Activated T-helper 1 cell treated with anti-CD3 and anti-CD28 coated beads, Interleukin-2, amount 50 U/mL, for 16 hours (primary cell): ENCODE measurements at places on chromosomes 1 and 21.

DNA sequence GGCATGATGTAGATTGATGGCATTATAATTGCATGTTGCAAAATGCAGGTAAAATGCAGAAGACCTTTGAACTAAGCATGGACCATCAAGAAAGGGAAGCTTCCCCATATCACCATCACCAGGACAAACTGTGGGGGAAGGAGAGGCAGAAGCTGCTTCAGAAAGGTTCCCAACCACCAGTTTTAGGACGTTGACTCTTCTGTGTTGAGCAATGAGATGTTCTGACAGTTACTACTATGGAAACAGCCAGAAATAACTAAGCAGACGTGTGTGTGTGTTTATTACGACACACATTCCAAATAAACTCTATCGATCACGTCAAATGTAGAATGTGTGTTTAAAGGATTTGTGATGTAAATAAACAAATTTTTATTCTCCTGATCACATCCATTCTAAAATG is 110.2 kb upstream of the PLD5 start:
- DNase-seq: no peak

DNA sequence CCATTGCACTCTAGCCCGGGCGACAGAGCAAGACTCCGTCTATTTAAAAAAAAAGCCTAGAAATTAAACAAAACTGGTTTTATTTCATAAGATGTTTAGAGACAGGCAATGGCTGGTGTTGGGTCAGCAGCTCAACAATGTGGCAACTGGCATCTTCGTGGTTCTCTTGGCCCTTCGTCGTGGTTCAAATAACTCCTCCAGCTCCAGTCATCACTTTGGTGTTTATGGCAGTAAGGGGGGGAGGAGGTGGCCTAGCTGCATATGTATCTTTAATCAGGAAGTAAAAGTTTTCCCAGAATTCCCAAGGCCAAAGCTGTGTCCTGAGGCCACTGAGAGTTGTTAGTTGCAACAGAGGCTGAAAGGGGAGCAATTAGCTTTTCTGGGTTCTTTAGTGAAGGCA is 13.0 kb upstream of the LTN1 start:
- DNase-seq: no peak

DNA sequence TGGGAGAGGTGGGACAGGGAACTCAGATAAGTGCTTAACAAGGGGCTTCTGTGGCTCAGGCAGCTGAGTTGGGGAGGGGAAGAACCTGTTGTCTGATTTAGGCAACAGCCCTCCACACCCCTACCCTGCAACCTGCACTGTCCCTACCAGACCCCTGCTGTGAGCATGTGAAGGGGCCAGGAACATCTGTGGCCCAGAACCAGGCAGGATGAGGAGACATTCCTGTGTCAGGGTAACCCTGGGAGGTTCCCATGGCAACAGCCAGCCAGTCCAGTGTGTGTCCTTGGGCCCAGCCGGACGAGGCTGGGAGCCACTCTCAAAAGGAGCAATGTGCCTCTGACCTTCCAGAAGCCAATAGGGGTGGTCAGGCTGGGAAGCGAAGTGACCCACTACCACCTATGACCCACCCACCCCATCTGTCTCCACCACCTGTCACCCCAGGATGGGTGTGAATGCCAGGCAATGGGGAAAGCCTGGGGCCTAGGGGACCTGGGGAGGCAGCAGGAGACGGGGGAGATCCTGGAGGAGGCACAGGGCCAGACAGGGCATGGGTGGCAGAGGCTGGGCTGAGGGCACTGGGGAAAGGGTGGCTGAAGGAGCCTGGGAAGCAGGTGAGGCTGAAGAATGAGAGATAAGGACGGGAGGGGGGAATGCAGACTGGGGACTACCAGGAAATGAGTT is 5.0 kb upstream of the PMVK start:
- no peak for DNase-seq

GRCh38 chr21:29827236-29827635 is 112.6 kb downstream of the GRIK1 start:
- no peak for DNase-seq

GRCh38 chr1:242184955-242185354 is 186.1 kb upstream of the MAP1LC3C start:
- no peak for DNase-seq

DNA sequence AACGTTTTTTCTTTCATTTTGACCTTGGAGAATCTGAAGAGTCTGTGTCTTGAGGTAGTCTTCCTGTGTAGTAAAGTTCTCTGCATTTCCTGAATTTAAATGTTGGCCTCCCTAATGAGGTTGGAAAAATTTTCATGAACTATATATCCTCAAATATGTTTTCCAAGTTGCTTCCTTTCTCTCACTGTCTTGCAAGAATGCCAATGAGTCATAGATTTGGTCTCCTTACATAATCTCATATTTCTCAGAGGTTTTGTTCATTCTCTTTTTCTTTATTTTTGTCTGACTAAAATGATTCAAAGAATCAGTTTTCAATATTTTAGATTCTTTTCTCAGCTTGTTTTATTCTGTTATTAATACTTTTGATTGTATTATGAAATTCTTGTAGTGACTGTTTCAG is 87.6 kb downstream of the DRAM2 start:
- DNase-seq: no peak

DNA sequence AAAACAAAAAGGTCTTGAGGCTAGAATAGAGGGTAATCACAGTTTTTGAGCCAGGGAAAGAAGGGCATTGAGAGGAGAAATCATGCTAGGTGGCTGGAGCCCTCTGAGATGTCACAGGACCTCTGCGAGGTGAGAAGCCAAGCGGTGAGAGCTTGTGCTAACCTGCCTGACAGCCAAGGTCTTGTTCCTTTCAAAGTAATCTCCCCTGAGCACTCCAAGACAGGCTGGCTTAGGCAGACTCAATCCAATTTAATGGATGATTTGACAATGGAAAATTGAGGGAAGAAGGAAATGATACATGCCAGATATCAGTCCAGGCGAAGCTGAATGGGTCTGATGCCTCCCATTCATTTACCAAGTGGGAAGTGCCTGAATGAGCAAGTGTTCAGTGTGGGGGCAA is 311.9 kb upstream of the PTBP2 start:
- DNase-seq: no peak

- DNase-seq: no peak
Measured at GRCh38 chr1:60073605-60074278, at the start of gene C1orf87. Gene C1orf87 (minus strand): TSS chr1:60073770. CDS start chr1:60072643, 1,127 bp downstream.

DNA sequence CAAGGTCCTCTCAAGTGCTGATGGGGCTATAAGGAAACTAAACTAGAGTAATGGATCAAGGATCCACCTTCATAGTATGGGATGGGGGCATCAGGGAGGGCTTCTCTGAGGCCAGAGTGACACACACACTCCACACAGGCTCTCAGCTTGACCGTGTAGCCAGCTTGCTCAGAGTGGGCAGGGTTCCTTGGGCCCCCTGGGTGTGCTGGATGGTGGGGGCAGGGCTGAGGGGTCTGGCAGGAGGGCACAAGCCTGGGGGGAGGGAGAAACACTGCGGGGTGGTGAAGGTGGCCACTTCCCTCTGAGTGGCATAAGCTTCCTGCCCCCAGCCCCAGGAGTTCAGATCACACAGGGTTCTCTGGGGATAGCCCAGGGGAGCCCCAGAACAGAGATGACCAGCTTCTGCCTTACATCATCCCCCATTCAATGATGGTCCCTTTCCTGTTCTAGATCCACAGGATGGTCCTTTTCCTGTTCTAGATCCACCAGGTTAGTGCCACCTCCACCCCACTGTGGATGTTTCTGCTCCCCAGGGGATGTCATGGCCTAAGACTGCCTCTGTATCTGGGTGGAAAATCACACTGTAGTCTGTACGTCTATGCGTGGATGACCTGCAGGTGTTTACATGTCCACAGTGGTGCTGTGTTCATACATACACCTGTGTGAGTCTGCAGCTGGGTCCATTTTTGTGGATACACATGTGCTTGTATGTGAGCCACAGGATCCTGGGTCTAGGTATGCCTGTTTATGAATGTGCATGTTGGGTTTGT is 525.0 kb downstream of the PTPRU start:
- DNase-seq: no peak

DNA sequence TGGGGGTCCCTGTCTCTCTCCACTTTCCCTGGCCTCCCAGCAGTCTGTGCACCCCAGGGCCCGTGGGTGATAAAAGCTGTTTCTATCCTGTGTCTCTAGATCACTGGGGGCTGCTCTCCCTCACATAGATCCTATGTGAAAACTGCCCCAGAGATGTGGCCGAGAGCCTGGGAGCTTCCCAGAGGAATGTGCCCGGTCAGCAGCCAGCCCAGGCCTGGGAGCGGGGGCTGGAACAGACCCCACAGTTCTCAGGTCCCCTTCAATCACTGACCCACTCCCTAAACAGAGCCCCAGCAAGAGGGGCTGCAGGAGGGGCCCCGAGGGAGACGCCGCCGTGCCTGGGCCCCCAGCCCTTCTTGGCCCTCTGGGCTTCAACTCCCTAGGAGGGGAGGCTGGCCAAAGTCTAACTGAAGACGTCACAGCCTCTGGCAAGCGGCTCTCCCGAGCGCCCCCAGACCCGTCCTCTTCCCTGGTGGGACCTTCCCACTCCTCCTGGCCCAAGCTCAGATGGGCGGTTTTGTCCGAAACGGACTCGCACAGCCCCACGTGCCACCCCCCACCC is 403 bp downstream of the MXRA8 start:
- DNase-seq: no peak

- no peak for DNase-seq
Measured at GRCh38 chr1:35574125-35574654, 1.1 kb downstream of the TFAP2E start.

DNA sequence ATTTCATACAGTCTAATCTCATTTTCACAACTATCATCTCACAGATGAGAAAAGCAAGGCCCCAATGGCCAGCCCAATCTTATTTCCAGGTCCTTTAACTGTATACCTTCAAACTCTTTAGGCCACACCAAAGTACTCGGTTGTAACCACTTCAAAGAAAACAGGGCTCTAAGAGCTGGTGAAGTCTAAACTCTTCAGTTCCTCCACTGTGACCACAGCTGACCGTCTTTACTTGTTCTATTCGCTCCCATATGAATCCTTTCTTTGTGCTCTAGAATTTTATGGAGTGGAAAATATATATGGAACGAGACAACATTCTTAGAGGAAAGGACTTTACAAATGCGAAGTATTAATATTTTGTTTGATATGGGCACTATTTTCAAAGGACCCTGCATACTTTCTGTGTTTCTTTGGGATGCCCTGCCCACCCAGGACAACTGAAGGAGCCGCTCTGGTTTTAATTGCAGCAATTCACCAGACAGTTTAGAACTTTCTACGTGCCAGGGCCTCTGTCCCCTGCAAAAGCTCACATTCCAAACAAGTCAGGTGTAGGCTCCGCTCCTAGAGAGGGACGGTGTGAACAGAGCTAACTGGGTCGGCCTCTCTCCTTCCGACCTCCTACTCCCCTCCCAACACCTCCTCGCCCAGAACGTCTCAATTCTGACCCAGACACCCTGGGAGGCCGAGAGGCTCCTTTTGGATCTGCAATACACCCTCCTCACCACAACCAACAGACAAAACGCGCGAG is 15.7 kb downstream of the IER5 start:
- DNase-seq: no peak

GRCh38 chr21:37337831-37338230 is 28.7 kb upstream of the DYRK1A start:
- no peak for DNase-seq

DNA sequence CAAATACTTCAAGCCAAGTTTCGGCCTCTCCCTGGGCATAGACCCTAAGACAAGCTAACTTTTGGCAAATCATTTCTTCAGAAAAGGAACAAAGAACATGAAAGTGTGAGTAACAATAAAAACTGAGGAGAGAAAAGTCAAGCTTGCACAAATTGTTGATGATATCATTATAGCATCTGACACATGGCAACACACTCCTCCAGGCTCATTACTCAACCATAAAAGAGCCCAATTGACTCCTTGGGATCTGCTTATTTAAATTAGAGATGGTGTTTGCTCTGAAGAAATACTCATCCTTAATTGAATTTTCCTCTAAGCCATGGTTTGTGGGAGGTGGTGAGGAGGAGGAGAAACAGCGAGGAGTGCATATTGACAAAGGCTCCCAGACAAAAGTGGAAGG is 54.5 kb downstream of the TNFSF4 start:
- DNase-seq: no peak

DNA sequence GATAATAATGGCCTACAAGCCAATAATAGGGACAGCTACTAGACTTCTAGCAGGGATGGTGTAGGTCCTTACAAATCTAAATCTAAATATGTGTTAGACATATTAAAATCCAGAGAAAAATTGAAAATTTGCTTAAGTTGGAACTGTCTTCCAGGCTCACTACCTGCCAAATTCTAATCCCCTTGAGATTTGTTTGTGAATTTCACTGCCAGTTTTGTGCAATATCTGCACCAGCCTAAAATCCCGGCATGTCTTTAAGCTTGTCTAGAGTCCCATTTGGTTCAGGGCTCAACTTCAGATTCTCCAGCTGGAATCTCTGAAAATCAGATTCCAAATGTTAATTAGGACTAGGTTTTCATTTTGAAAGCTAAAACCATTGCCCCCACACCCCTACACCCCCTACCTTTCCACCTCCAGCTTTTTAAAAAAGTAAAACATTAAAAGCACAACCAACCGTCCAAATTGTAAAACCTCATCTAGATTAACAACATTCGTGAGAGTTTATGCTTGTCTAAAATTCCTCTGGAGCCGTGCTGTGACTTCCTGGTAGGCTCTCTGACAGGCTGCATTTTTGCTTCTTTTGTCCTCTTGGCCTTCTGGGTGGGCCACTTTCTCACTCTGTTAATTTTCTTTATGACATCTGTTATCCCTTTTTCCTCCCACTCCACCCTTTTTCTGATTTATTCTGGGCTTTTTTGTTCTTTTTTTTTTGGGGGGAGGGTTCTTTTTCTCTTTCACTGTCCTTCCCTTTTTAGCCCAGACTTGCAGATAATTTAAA is 348.7 kb downstream of the PAPPA2 start:
- DNase-seq: no peak

DNA sequence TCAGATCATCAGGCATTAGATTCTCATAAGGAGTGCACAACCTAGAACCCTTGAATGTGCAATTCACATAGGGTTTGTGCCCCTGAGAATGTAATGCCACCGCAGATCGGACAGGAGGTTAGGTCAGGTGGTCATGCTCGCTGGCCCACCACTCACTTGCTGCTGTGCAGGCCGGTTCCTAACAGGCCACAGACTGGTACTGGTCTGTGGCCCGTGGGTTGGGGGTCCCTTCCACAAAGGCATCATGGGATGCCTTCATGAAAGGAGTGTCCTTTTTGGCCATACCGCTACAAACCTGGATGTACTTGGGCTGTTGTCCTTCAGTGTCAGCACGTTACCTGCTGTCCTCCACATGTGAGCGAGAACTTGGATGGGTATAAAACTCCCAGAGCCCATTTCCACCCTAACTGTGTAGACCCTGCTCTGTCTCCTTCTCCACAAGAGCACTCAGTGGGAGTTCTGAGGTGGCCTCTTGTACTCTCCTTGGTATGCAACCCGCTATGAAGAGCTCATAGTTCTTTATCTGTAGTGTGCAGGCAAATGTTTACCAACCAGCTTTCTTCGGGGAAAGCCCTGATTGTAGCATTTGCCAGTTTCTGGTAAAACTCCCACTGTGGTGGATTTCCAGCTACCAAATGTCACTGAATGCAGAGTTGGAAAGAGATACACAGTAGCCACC is 41.7 kb upstream of the SLC19A1 start:
- DNase-seq: no peak

GRCh38 chr1:221448585-221449175 is 293.2 kb downstream of the DUSP10 start:
- no peak for DNase-seq
